ENCODE measurements at places on chromosomes 11 and 22.

- no peak for DNase-seq
These were observed 2.7 kb downstream of the AHNAK start for GRCh38 chr11:62543680-62544444.

GRCh38 chr11:78291503-78292108 lies 102.9 kb downstream of the USP35 start:
- DNase-seq, result no peak

DNA sequence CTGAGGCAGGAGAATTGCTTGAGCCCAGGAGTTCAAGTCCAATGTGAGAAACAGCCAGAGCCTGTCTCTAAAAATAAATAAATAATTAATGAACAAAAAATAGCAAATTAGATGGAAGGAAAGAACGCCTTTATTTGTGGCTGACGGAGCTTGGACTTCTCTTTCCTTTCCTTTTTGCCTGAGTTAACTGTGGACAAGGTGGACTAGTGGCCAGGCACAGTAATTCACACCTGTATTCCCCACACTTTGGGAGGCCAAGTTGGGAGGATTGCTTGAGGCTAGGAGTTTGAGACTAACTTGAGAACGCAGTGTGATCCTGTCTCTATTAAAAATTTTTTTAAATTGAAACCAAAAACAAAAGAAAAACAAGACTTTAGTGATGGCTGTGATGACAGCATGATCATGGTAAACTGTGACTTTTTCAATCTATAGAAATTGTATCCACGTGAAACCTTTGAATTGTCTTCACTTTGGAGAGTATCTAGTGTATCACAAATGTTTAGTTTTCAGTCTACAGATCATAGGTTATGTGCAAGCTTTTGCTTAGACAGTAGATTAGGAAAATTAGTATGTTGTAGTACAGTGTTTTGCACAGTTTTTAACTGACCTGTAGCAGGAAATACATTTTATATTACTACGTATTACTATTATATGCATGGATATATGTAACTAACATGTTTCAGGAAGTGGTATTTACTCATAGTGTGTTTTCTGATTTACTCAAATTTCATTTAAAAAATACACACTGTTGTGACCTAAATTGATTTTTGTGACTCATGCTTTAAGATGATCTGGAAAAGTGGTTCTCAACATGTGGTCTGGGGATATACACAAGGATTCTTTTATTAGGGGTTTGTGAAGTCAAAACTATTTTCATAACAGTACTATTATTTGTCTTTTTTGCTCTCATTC lies 42.1 kb downstream of the KDM2A start:
- DNase-seq, result peak; percentile 56

DNA sequence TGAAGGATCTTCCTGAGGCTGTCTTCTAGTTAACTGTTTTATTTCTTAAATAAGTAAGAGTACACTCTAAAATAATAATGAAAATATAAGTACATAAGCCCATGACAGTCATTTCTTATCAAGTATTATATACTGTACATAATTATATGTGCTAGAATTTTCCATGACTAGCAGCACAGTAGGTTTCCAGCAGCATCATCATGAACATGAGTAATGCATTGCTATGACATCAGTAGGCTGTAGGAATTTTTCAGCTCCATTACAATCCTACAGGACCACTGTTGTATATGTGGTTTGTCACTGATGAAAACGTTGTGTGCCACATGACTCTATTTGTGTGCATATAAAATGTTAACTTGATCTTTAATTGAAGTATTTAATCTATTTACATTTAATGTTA lies 22.0 kb downstream of the ZNF202 start:
- DNase-seq, result peak; percentile 48

GRCh38 chr22:40036591-40037225 lies 42.0 kb downstream of the FAM83F start:
- DNase-seq, result peak; percentile 53

DNA sequence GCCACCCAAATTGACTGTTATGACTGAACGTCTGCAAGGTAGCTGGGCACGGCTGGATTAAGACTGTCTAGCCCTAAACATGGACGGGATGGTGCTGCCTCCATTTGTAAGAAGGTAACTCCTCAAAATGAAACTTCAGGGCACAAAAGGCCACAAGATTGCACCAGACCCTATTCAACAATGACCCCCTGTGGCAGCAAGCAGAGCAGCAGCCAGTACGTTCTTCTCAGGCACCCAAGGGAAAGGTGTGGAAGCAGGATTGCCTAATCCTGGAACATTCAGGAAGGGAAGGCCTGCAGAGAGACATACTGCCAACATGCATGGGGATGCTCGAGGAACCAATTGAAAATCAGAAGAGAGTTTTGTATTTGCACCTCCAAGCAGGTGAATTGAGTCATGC lies 4.5 kb upstream of the TBX10 start:
- no peak for DNase-seq

GRCh38 chr22:49278340-49278739 lies 549.3 kb downstream of the BRD1 start:
- DNase-seq, result no peak

DNA sequence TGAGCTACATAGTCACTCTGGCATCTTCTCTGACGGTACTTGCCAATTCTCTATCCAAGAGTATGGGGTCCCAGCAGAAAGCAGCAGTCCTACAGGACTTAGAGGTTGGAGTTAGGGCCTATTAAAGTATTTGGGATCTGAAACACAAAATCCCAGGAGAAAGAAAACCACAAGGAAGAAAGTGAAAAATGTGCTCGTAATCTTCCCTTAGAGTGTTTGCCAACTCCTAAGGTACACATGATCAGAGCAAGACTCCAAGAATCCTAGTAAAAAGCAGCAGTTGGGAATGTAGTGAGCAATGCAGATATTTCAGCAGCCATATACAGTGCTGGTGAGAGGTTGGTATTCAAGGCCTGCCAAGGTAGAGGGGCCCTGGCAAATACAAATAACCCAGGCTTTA lies 71.6 kb downstream of the EXT2 start:
- DNase-seq, result peak; percentile 58

- peak; percentile 26 for DNase-seq
These were observed 11.0 kb downstream of the CRELD2 start for GRCh38 chr22:49929211-49929979.

- DNase-seq, result peak; percentile 24
These were observed 24.0 kb upstream of the CADM1 start for GRCh38 chr11:115528225-115528624.

GRCh38 chr11:102891736-102892135 lies 17.0 kb upstream of the MMP12 start:
- peak; percentile 32 for DNase-seq

- no peak for DNase-seq
These were observed 16.6 kb downstream of the CYTH4 start for GRCh38 chr22:37298748-37299495.

DNA sequence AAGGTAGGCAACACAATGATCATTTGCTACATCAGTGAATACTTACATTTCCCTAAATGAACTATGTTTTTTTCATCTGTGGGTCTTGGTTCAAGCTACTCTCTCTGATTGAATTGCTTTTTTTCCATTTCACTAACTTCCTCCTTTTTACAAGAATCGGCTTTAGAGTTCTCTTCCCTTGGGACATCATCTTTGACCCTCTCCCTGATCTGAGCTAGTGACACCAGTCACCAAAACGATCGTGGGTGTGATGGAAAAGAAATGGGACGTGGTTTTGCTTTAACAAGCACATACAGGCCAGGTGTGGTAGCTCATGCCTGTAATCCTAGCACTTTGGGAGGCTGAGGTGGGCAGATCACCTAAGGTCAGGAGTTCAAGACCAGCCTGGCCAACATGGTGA lies 129.9 kb downstream of the WT1 start:
- no peak for DNase-seq

- no peak for DNase-seq
These were observed 9.8 kb downstream of the SPON1 start for GRCh38 chr11:13972043-13972910.

DNA sequence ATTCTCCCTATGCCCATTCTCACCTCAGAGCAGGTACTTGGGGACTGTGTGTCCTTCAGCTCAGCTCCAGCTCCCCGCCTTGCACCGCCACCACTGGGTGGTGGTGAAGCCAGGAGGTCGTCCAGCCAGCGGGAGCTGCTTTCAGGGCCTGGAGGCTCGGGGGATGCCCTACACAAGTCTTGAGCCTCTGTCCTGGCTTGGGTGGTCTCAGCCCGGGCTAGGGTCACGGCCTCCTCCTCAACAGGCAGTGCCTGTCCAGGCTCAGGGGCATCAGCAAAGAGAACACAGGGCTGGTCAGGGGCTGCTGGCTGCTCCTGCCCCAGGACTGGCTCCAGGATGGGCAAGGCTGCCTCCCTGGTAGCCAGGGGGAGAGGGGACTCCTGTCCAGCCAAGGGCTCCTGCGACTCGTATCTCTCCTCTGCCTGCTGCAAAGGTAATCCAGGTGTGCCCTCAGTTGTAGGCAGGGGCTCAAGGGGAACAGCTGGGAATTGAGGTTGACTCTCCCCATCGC lies 12.2 kb downstream of the TNKS1BP1 start:
- DNase-seq, result no peak

DNA sequence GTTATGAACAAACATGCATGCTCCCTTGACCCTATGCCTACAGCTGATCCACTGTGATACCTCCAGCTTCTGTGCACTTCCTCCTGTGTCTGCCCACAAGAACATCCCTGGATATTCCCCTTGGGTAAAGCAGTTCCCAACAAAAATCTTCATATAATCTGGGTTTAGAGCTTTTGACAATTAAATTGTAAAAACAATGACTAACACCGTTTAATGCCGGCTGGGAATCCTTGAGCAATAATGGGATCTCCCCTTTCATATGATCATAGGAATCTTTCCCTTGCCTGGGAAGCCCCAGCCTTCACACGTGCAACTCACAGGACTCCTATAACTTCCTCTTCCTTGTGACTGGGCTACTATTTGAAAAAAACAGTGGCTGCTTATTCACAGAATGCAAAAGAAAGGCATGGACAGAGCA lies 6.3 kb upstream of the ZC3H12C start:
- DNase-seq, result peak; percentile 76

GRCh38 chr11:35234460-35235156 lies 95.6 kb downstream of the CD44 start:
- DNase-seq, result no peak

Measured in fibroblast of skin of right quadriceps (primary cell).